Activated T-cell treated with anti-CD3 and anti-CD28 coated beads, Interleukin-2, amount 50 U/mL, for 72 hours (primary cell): ENCODE measurements at places on chromosomes 2 and 18. TPM values are rescaled to one million over a fixed set of nuclear protein-coding genes. Genes with fewer than 3 reads are reported as not detected.

MAP3K19 gene
- total RNA-seq, result not detected

LINC00305 gene
- not detected for total RNA-seq

BBS5 gene
- total RNA-seq, result 2.2 TPM

SYT4 gene
- not detected for total RNA-seq

STAT4 gene
- total RNA-seq, result 104 TPM

TNFAIP6 gene
- not detected for total RNA-seq

CNDP1 gene
- total RNA-seq, result 0.16 TPM

RTP5 gene
- total RNA-seq, result 0.56 TPM
